ENCODE measurements at places on chromosomes 13 and 19.

- peak; percentile 74 for DNase-seq
Observed at GRCh38 chr13:33285420-33286124, at the start of gene STARD13. TSS of gene STARD13 (minus strand) at chr13:33285755. CDS start at chr13:33285638, 117 bp downstream.

DNA sequence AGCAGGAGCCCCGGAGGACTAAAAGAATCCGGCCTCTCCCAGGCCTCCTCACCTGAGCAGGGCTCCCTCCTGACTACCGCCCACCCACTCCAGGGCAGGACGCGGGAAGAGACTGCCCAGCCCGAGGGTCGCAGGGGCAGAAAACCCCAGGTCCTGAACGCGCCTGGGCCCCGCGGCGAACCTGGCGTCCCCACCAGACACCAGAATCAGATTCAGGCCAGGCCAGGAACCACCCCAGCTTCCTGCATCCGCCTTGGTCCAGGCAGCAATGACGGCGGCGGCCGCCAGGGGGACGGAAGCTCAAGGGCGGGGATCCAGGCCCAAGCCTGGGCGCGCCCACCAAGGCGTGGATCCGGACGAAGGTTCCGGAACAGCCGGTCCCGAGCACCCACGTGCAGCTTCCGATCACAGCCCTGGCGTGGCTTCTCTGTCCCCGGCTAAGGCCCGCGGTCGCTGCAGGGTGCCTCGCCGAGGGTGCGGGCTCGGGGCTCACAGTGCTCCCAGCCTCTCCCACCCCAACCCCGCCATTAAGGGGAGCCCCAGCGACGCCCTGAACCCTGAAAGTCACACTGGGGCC, 3.6 kb downstream of the LGALS7 start:
- DNase-seq: no peak

GRCh38 chr19:29685326-29685725, 20.1 kb downstream of the PLEKHF1 start:
- peak; percentile 86 for DNase-seq

- DNase-seq: no peak
Observed at GRCh38 chr19:16013851-16014840, 62.1 kb upstream of the TPM4 start.

GRCh38 chr13:39961036-39961435, 305.6 kb downstream of the COG6 start:
- DNase-seq: no peak

- peak; percentile 98 for DNase-seq
Observed at GRCh38 chr19:3968556-3969434, 2.1 kb downstream of the DAPK3 start.

GRCh38 chr19:2507109-2507508, 31.2 kb downstream of the GADD45B start:
- peak; percentile 96 for DNase-seq

DNA sequence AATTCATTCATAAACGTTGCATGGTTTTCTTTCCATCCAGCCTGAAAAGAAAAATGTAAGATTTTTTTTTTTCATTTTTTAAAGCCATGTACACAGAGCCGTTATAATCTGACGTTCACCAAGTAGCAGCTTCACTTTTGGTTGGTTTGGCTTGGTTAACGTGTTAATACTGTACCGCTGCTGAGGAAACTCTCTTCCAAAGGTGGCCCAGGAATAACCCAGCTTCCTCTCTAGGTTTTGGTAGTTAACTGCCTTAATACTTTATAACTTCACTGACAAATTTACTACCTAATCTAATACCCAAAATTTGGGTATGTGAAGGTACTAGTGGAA, 1.7 kb downstream of the INTS6 start:
- DNase-seq: no peak

GRCh38 chr19:1046117-1046626, 6.3 kb downstream of the ABCA7 start:
- DNase-seq: no peak

- DNase-seq: no peak
Observed at GRCh38 chr19:13951799-13952153, 533 bp upstream of the DCAF15 start.

GRCh38 chr13:24683351-24683750, 3.1 kb downstream of the ATP12A start:
- no peak for DNase-seq

DNA sequence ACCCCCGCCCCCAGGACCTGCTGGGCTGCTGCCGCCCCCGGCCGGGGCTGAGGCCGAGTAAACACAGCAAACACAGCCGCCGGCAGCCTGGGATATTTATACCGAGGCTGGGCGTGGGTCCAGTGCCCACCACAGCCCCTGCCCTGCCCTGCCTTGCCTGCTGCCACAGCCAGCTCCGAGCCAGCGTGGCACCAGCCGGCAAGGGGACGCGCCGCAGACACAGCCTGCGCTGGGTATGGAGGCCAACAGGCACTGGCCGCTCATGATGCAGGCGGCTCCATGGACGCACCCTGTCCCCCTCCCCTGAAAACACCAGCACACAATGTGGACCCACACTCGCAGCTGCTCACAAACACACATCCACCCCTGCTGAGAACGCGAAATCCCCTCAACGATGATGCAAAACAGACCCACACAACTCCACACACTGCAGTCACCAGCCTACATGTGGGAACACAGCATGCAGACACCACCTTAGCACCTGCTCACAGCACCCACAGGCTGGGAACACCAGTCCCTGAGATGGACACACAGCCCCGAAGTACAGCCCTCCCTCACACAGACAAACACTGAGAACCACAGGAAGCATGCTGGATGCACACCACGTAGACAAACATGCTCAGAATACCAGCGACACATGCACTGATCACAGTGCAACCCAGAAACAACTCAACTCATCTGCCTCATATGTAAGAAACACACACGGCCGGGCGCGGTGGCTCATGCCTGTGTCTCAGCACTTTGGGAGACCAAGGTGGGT, 16.2 kb downstream of the CCDC97 start:
- DNase-seq: no peak

DNA sequence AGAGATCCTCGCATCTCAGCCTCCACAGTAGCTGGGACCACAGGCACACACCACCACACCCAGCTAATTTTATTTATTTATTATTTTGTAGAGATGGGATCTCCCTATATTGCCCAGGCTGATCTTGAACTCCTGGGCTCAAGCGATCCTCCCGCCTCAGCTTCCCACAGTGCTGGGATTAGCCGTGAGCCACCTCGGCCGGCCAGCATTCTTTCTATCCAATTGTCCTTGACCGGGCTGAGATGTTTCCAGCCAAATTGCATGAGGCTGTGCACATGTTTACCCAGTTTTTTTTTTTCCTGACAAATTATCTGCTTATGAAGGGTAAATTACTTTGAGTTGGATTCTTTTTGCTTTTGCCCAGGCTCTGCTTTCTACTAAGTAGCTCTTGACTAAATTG, 28.2 kb downstream of the UNC13A start:
- DNase-seq: no peak

DNA sequence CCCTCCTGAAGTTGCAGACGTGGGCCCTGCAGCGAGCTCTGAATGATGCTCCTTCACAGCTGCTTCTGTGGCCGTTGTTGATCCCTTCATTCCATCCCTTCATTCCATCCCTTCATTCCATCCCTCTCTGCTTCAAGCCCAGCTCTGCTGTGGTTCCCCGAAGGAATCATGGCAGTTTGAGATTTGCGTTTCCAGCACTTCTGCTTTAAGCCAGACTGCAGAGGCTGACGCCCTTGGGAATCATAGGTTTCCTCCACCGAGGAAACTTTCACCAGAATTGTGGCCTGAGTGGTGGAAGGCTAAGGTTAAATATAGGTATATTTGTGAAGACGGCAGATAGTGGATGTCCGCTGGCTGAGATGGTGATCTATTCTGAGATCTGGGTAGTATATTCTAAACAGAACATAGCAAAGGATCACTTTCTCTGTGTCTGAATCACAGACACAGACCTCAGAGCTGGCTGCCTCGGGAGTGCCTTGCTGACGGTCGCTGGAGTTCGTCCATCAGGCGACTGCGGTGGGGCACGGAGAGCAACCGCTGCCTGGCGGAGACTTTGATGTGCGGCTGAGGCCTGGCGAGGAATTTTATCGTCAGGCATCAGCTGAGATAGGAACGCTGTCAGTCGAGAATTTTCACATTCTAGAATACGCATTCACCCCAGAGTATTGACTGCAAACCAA, 42.8 kb upstream of the DCUN1D2 start:
- no peak for DNase-seq

GRCh38 chr13:23858546-23858945, 30.7 kb downstream of the MIPEP start:
- no peak for DNase-seq

GRCh38 chr13:80151016-80151415, 189.9 kb downstream of the SPRY2 start:
- no peak for DNase-seq

DNA sequence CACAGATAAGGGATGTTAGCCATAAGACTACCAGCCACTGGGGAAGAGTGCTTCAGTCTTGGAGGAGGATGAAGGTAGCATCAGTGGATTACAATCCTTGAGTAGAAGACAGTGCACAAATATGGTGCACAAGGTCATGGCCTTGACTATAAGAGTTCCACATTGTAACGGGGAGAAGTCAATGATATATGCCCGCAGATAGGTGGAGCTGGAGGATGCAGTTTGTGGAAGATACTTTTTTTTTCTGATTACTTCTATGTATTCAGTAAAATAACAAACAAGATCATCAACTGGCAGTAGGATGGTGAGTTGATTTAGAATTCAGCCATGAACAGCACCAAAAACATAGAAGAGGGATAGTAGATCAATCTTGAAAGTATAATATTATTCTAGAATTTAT, 926.8 kb upstream of the MIR17HG start:
- no peak for DNase-seq

GRCh38 chr19:45764475-45764874, 4.6 kb downstream of the SIX5 start:
- no peak for DNase-seq

- no peak for DNase-seq
Observed at GRCh38 chr19:49567861-49568441, 12.4 kb downstream of the NOSIP start.

DNA sequence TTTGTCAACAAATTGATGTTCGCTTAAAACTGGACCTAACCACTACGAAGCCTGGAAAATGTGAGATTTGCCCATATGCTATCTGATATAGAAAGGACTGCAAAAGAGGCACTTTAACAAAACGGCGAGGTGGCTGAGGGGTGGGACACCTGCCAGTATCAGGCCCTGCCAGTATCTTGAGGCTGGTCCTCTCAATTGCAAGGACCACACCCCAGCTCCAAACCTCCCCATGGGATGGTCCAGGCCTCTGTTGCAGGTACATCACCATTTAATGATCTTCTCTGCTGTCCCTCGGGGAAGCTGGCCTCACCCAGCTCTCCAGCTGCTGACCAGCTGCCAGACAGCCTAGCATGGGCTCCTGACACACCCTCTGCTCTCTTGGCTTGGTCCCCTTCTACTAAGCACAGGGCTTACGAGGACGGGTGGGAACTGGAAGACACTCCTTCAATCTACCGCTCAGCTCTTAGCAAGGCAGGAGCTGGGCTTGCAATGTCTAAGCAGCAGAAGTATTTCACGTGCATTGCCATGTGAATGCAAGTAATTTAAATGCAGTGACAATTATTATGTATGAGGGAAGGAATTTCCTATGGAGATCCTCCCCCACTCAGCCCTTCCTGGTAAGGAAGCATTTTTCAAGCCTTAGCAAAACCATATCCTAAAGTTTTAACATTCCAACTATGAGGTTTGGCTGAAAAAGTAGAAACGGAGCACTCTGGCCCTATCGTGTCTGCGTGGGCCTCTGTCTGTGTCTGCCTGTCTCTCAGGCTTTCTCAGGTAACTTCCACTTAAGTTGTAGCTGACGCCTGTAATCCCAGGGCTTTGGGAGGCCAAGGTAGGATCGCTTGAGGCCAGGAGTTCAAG, 63.9 kb downstream of the LATS2 start:
- DNase-seq: no peak

GRCh38 chr13:40440990-40441820, 225.2 kb downstream of the FOXO1 start:
- DNase-seq: peak; percentile 75

GRCh38 chr13:46307554-46307953, 79.5 kb downstream of the RUBCNL start:
- DNase-seq: no peak

- no peak for DNase-seq
Observed at GRCh38 chr13:80884056-80884785, 543.3 kb upstream of the SPRY2 start.

DNA sequence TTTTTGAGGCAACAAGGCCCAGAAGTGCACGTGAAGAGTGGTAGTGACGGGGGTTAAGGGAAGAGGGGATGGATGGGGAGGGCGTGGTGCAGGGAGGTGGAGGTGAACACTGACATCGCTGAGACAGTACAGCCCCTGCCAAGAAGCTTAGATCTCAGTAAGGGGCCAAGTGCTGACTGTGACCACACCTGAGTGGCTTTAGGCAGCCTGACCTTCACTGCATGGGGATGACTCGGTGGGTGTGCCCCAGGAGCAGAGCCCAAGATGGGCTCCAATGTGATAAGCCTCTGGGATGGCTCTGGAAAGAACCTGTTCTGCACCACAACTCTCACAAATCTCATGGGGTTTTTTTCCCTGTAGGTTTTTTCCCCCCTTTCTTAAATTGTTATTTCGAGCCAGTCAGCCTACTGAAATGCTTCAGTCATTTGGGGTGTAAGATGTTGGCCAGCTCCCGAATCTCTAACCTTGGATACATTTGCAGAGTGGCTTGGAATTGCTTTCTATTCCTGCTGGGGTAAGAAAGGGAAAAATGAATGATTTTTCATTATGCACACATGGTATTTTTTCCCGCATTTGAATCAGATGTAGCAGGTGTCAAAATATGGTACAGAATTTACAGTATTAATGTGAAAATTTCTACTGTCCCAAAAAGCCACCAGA, 165.0 kb downstream of the TM9SF2 start:
- no peak for DNase-seq

DNA sequence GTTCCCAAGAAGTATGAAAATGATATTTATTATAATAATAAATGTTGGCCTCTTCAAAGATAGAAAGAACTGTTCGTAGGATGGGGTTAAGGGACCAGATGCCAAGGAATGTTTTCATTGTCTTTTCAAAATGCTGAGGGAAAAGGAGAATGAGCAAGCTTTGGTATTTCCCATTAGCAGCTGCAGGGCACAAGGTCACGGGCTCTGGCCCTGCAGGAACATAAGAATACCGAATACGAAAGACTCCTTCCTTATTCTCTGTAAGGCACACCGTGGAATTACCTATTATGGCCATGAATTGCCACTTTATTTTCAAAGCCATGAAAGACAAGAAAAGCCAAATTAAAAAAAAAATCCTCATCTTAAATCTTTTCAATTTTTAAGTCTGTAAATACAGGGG, 49.6 kb upstream of the OLFM4 start:
- no peak for DNase-seq

DNA sequence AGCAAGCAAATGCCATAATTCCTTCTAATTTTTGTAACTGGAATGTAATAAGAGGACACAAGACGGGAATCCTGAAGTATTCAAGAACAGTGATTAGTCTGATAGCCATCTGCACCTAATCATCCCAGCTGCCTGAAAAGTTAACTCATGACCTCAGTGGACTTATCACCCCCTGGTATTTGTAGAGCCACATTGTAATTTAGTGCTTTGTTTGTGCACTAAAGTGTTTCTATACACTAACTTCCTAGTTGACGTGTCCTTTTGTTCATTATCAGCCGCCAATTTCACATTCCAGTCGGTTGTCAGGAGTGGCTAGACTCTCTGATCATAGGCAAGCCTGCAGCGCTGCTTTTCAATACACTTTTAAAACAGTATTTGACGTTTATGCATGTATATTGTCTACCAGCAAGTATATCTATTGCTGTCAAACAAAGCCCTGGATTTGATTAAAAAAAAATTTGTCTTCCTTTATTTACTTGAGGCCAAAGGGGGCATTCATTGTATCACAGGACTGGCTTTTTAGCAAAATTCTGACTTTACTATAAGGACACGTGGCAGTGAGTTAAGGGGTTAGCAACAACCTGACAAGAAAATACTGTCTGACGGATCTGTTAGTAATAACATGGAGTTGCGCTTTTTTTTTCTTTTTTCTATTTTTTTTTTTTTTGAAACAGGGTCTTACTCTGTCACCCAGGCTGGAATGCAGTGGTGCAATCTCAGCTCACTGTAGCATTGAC, 10.4 kb upstream of the SOX21 start:
- no peak for DNase-seq
